RWPE2 (cell line): ENCODE measurements at places on chromosomes 2 and 18.
A peak's percentile ranks its signal among the peaks of the same experiment; 100 is the strongest.

DNA sequence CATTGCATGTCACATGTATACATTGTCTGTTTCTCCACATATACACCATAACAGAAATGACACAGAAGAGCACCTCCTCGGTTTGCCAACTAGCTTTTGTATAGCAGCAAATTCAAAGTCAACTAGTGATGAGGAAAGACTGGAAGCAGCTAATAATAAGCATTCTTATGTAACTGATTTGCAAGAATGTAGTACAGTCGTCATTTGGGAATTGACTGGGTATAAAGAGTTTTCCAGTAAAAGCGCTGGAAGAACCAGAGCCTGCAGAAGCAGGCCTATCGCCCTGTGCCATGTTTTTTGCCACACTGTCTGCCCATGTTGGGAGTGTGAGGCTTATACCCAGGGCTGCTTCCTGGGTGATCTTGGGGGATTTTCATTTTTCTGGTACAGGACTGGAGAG is 310.6 kb downstream of the GBX2 start:
- no peak for DNase-seq

GRCh38 chr2:221572821-221573429 is 821 bp upstream of the EPHA4 start:
- DNase-seq: no peak

- no peak for DNase-seq
These were observed 22.8 kb upstream of the ROCK2 start for GRCh38 chr2:11367170-11367730.

DNA sequence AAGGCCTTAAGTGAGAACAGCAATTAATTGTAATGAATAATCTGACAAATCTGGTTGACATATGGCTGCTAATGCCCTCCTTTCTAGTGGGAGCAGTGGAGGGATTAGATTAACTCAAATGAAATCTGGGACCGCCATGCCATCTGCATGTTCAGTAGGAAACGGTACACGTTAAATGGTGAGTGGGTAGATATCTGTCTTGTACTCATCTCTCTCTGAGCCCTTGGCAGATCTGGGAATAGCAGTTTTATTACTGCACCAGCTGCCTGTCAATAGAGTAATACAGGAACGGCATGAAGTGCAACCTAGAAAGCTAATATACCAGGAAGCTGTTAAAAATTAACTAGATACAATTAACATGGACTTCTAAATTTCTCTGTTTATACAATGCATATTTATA is 258.8 kb downstream of the GPD2 start:
- DNase-seq: no peak

DNA sequence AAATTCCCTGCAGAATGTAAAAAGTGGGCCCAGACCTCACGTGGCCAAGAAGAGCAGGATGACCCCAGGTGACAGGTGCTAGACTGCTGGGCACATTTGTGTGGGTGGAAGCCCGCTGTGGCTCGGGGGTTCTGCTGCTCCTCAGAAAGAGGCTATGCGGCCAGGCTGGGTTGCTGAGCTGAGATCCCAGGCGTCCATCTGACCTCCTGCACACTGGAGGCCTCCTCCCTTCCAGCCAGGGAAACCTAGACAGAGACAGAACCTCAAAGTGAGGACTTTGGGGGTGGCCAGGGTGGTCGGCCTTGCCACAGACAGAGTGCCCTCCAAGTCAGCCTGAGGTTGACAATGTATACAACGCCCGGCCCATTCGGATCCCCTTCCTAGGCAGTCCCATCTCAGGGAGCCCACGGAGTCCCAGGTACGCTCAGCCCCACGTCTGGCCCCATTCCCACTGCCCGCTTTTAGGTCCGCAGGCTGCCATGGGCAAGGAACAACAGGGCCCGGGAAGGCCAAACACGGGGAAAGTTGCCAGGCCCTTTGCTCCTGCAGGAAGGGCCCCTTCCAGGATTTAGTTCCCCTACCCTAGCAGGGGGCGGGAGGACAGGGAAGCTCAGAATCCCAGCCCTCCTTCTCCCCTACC is 75.6 kb downstream of the KIAA2012 start:
- no peak for DNase-seq

- no peak for DNase-seq
These were observed 88.4 kb upstream of the CAVIN2 start for GRCh38 chr2:191935247-191935646.

DNA sequence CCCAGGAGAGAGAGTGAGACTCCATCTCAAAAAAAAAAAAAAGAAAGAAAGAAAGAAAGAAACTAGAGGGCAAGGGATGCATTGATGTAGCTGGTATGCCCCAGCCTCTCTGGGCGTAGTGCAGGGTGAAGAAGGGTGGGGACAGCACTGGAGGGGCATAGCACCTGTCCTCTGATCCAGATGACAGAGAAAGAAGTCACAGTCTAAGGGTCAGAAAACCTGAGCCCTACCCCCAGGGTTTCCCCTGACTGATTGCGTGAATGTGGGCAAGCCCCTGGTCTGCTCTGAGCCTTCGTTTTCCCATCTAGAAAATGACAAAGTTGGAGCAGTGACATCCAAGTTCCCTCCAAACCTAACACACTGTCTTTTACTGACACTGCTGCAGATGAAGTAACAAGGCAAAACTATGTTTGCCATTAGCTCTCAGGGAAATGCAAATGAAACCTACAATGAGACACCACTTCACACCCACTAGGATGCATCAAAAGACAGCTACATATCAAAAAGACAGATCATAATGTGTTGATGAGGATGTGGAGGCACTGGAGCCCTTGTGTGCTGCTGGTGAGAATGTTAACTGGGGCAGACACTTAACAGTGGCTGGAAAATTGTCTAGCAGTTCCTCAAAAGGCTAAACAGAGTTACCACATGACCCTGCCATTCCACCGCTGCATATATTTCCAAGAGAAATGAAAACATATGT is 19.5 kb upstream of the YWHAQ start:
- DNase-seq: no peak

- DNase-seq: no peak
These were observed 246.6 kb upstream of the CDH20 start for GRCh38 chr18:61086657-61087056.

- DNase-seq: no peak
These were observed 483.9 kb upstream of the TRIB2 start for GRCh38 chr2:12232876-12233275.

- no peak for DNase-seq
These were observed 69.0 kb downstream of the REV1 start for GRCh38 chr2:99420751-99421299.

DNA sequence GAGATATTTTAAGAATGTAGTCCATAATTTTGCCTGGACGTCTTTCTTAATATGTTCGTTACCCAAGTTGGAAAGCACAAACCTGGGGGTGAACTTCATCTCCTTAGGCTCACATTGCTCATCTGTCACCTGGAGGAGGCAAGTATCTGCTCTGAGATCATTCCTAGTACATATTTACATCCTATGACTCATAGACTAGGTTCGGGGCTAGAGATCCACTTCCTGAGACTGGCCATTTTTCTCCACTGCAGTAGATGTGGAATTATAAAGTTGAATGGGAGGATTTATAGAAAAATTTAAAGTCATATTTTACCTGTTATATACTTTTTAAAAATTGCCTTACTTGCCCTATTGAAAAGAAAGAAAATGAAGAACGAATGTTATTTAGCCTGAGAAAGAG is 77.5 kb upstream of the PROKR1 start:
- DNase-seq: no peak

- DNase-seq: no peak
These were observed 11.8 kb downstream of the RDH14 start for GRCh38 chr2:18548621-18549020.

DNA sequence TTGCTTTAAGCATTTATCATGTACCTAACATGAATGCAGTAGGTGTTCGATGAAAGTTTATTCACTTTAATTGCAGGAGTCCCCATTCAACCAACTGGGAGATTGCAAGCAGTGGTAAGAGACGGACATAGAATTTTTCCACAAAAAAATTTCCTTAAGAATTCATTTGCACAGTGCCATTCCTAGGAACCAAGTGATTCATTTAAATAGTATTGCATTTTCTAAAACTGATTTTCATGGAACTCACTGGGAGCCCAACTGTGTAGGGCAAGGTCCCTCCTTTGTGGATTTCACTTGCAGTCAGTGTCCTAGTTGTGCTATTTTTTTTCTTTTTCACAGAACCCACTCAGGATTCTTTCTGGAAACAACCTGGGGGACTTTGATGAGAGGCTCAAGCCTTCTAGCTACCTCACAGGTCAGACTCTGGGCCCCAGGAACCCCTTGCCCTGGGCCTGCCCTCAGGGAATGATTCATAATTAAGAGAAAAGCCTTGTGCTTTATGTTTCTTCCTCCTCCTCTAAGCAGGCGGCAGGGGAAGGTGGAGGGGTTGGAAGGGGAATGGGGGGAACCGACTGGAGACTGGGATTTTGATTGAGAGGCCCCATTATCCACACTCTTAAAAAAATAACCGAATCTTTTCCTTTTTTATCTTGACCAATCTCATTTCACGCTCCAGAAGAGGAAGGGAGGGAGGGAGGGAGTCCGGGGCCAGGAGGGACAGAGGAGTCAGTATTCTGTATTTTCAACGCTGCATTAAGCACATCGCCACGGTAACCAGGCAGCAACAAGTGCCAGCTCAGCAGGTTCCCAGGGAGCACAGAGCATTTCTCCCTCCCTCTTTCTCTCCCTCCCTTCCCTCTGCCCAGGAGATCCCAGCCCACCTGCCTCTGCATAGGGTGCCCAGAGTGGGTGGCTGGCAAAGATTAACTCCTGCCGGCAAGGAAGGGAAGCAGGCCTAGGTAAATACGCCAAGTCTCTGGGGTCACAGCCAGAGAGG is 51.8 kb downstream of the PSD4 start:
- DNase-seq: no peak

GRCh38 chr2:85250045-85250444 is 77.7 kb downstream of the TGOLN2 start:
- DNase-seq: no peak

- DNase-seq: no peak
These were observed 172.3 kb downstream of the ALK start for GRCh38 chr2:29749041-29749440.

- DNase-seq: no peak
These were observed 18.5 kb upstream of the NTSR2 start for GRCh38 chr2:11688222-11689069.

DNA sequence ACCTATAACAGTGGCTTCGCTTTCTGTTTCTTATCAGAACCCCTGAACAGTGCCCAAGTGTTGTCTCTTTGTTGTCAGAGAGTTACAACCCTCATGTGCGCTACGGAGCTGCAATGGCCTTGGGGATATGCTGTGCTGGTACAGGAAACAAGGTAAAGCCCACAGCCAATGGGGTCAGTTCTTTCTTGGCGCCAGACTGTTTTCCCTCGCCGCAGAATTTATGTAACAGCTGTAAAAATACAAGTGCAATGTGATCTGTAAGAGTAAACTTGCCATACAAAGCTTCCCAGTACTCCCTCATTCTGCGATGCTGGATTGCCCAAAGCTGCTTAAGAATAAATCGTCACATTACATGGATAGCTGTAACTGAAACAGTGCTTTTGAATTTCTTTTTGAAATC is 13.9 kb upstream of the HTR2B start:
- DNase-seq: no peak

DNA sequence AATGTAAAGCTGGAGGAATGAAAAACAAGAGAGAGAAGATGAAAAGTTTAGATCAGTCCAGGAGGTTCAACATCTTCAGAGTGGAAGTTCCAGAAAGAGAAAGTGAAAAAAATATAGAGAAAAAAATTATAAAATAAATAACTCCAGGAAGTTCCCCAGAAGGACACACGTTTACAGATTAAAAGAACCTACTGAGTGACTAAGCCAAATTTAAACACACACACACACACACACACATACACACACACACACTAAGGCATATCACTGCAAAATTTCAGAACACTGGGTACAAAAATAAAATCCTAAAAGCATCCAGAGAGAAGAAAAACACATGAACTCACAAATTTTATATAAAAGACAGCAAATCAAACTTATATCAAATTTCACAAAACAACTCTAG is 85.9 kb upstream of the PMAIP1 start:
- DNase-seq: no peak

GRCh38 chr2:67524213-67524612 is 127.1 kb downstream of the ETAA1 start:
- no peak for DNase-seq

GRCh38 chr2:171307560-171307959 is 126.2 kb downstream of the METTL8 start:
- DNase-seq: no peak

- DNase-seq: no peak
These were observed 33.3 kb upstream of the PGAP1 start for GRCh38 chr2:196959734-196960338.

DNA sequence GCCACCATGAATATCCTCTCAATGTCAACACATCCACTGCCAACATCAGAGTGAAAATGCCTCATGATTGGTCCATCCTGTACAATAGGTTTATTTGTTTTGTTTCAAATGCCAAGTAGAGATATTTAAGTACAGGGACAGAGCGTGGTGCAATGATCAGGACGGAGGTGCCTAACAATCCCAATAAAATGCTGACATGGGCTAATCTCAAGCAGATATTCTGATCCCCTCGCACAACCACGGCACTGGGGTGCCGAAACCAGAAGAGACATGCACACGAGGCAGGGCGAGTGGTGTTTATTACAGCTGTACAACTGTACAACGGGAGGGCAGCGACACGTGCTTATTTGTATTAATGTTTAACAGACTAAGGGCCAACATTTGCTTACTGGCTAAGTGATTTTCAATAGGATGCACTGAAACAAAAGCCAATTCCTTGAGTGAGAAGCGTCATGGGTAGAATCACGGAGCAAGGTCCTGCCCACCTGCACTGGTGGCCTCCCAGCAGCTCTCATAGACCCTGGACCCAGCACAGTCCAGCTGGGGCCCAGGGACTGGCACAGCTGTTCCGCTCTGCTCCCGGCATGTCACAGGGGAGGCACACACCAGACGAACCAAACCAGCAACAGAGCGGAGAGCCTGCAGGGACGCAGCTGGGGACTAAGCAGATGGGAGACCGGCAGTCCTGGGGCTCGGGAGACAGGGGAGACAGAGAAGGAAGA is 101.4 kb downstream of the HDAC4 start:
- peak; percentile 36 for DNase-seq

GRCh38 chr2:10370895-10371294 is 68.2 kb downstream of the HPCAL1 start:
- DNase-seq: peak; percentile 57

- no peak for DNase-seq
These were observed 148.8 kb upstream of the SRD5A2 start for GRCh38 chr2:31729442-31730092.

DNA sequence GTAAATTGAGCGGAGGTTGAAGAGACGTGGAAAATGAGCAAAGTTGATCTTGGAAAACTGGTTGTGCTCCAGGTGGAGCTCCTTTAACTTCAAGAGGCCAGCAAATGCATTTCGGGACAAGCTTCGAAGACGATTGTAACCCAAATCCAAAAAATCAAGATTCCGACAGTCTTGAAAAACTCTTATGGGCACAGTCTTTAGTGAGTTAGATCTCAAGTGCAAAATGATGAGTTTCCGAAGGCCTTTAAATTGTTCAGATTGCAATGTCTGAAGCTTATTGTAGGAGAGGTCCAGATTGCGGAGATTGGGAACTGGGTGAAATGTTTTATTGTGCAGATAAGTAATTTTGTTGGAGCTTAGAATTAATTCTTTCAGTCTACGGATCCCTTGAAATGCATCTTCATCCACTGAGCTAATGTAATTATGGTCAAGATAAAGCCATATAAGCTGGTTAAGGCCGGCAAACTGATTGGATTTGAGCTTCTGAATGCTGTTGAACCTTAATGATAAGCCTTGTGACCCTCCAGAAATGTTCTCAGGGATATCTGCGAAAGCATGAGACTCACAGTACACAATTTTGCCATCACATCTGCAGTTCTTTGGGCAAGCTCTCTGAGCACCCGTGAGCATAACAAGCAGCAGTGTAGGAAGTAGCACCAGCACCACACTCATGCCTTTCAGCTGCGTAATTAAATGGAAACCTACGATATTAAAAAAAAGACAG is 2.9 kb downstream of the LRRTM4 start:
- DNase-seq: no peak
